Activated CD4-positive, CD25-positive, alpha-beta regulatory T cell treated with anti-CD3 and anti-CD28 coated beads, Interleukin-2, amount 50 U/mL, for 24 hours (primary cell): ENCODE measurements at places on chromosomes 1 and 21.

GRCh38 chr1:109717729-109718128 lies 5.7 kb downstream of the GSTM5 start:
- no peak for ATAC-seq

- ATAC-seq, result no peak
Measured at GRCh38 chr1:232346844-232347243, 283.1 kb downstream of the SIPA1L2 start.

DNA sequence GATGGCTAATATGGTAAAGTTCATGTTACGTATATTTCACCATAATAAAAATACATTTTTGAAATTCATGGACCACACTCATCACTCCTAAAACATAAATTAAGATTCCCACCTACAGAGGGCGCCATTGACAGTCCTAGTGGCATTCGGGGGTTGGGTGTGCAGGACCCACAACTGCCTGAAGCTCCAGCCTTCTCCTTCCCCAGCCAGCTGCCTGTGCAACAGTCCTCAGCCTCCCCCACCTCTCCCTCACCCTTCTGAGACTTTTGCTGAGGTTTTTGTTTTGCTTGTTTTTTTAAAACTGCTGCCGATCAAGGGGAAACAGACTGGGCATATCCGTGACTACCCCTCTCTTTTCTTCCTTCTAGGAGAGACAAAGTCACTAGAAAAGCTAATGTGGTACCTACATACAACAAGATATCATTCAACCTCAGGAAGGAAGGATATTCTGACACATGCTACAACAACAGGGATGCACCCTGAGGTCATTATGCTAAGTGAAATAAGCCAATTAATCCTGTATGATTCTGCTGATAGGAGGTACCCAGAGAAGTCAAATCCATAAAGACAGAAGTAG lies 9.2 kb upstream of the EVA1C start:
- peak; percentile 74 for ATAC-seq

GRCh38 chr1:205827623-205828022 lies 14.6 kb upstream of the SLC41A1 start:
- no peak for ATAC-seq

- ATAC-seq, result no peak
Measured at GRCh38 chr1:66418021-66418420, 115.9 kb upstream of the SGIP1 start.

DNA sequence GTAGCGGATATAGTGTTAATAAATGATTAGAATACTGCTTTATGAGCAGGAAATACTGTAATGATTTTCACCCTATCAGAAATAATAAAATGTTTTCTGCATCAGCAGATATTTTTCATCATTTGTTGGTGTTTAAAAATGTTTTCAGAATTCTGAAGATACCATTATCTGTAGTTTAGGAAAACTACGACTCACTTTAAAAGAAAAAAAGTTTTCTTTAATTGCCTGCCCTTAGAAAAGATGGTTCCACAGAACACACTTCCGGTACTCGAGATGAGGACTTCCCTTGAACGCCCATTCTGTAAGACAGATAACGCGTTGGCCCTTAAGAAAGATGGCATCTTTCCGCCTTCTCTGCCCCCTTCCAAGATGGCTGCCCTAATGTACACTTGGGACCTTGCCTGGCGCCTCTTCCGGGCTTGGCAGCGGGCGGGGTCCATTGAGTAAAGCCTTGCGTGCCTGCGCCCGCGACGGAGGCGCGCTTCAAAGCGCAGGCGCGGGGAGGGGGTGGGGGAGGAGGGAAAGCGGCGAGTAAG lies at the start of gene SZRD1:
Gene SZRD1, plus strand, starts transcription at position 521 of the 536 bp plus-strand sequence. CDS start 16 bp downstream, outside the sequence.
- peak; percentile 88 for ATAC-seq

DNA sequence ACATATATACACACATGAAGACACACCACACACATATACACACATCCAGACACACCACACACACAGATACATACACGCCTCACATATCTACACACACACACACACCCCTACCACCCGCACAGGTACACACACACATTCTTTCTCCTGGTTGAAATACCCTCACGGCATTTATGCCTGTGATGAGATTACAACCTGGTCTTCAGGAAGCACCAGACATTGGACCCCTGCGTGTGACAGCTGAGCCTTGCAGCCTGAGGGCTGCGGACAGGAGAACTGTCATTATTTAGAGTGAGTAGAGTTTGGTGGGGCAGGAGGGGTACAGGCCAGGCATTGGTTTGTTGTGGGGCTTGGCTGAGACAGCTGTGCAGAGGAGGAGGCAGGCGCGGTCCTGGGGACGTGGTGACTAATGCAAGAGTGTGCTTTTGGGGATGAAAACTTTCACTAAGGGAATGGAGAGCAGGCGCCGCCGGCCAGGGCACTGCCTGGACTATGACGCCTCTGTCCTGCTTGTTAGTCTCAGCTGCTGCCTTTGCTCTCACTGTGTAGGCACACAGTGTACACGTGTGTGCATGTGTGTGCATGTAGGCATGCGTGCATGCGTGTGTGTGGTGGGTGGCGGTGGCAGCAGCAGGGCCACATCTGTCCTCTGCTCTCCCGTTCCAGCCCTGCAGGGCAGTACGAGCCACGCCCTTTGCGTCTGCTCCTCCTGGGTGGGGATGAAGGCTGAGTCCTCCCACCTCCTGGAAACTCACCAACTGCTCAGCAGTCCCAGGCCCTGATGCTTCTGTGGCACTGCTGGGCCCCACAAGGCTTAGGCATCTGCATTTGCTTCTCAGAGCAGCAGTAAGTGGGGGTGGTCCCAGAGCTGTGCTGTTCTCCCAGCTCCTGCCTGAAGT lies 57.6 kb downstream of the SPSB1 start:
- ATAC-seq, result no peak

DNA sequence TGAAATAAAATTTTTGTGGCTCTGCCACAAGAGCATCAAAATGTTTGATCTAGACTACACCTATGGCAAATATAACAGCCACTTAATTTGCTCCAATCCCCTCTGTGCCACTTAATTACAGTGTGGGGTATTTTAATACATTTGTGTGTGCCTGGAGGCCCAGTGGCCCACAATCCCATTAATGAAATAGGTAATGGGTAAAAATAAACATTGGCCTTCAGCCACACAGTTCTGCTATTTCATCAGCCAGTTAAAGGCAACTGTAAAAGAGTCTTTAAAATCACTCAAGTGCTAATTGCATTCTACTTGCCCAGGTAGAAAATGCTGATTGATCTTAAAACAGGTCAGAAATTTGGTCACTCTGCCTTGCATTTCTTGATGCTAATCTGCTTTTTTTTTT lies 151.6 kb upstream of the UBE2U start:
- no peak for ATAC-seq

- ATAC-seq, result no peak
Measured at GRCh38 chr1:232438476-232438875, 191.5 kb downstream of the SIPA1L2 start.

GRCh38 chr1:161962091-161962887 lies 61.4 kb downstream of the OLFML2B start:
- ATAC-seq, result peak; percentile 96

GRCh38 chr1:172004671-172005070 lies 163.4 kb downstream of the DNM3 start:
- no peak for ATAC-seq

- ATAC-seq, result no peak
Measured at GRCh38 chr1:44484155-44484688, 79.2 kb downstream of the RNF220 start.

- no peak for ATAC-seq
Measured at GRCh38 chr1:168605443-168605842, 29.0 kb downstream of the XCL1 start.

DNA sequence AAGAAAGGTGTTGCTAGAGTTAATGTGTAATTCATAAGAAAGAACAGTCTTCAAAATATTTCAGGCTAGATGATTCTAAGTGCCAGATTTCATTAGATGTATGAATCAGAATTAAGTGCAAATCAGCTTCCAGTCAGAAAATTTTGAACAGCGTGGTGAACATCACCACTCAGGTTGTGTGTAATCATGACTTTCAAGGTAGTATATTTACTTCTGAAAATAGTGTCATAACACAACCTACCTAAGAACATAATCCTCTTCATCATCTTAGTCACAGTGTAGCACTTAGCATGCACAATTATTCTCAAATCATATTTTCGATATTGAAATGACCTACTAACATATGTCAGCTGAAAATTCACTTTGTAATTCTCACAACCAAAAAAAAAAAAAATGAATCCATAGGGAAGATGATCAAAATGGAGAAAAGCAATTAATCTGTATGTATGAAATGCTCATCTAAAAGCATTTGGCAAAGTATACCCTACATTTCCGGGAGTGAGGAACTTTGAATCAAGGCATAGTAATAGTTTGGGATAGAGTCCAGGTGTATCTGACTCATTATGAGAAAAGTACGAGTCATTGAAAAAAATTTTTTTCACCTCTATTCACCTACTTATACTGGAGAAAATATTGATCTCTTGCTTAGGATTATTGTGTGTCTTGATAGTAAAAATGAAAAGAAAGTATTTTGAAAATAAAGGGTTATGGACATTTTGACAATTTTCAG lies 221.8 kb upstream of the CHRM3 start:
- no peak for ATAC-seq

GRCh38 chr1:213060836-213061235 lies 9.8 kb downstream of the RPS6KC1 start:
- ATAC-seq, result no peak

GRCh38 chr1:213572912-213573647 lies 414.7 kb upstream of the PROX1 start:
- no peak for ATAC-seq

DNA sequence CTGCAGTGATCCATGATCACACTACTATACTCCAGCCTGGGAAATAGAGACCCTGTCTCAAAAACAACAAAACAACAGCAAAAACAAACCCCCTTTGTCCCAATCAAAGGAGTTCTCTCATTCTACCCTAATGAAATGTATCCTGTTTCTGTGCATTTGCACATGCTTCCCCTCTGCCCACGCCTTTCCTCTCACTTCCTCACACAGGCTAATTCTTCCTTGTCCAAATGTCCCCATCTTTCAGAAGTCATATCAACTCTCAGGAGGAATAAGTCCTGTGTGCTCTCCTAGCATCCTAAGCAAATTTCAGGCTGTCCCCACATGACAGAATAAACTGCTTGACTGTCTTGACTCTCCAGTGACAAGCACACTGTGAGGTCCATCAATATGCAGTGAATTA lies 8.1 kb upstream of the ATP1B1 start:
- ATAC-seq, result no peak

DNA sequence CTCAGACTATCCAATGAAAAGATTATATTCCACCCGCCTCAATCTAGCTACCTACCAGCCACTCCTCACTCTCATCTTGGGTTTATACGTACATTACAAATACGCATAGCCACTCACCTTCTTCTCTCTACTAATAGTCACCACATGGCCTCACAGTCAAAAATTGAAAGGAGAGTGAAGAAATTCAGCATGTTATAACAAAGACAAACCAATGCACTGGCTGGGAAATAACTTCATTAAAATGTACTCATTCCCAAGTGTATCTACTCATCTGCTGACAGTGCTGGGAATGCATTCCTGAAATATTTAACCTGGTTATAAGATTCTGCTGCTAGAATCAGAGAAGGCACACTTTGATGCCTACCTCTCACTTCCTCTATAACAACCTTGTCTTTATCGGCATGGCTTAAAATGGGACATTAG lies 6.5 kb downstream of the ZNF644 start:
- ATAC-seq, result no peak

DNA sequence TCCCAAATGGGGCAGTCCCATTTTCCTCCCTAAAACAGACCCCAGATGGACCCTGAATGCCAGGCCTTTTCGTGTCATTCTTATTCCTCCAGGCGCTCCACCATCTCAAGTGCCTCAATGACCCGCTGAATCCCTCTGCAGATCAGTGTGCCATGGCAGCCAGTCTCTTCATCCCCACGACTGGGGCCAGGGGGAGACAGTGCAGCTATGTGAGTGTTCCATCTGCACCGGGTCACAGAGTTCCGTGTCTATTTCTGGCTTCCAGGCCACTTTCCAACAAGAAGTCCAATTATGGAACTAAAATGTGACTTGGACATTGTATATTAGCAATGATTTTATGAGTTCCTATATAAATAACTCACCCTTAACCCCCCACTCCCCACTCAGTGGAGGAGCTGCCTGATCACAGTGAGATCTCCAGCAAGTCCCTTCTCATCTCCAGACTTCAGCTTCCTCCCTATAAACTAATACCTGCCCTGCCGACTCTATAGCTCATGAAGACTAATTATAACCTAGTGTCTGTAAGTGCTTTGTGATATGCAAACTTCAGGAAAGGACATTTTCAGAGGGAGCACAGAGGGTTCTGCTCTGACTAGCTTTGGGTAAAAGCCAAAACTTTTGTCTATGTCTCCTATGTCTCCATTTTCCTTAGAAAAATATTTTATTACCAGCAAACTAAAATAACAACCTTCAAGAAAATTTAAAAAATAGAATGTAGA lies 56.3 kb upstream of the NFASC start:
- ATAC-seq, result no peak

DNA sequence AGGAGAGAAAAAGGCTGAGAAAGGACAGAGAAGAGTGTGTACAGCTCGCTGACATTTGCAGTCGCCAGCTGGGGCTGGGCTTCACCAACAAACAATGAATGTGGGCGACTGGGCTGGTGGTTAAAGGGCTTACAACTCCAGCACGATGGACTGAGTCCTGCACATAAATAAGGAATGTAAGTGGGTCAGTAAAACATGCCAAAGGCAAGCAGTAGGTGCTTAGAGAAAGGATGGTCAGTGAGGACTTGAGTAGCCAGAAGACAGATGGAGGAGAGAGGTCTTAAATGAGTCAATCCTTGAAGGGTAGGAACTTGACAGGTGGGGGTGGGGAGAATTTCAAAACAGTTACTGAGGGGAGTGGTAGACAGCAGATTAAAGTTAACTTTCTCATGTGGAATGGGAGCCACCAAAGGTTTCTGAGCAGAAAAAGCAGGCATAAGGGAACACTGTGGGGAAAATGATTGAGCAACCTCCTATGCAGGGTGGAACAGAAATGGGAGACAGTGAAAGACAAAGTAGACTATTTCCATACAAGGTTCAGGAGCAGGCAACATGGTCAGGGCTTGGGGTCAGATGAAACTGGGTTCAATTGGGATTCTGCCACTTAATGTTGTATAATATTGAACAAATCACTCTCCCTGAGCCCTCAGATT lies 37.4 kb downstream of the GADD45A start:
- ATAC-seq, result no peak
